ENCODE measurements at places on chromosomes 4 and X. TPM values are rescaled to one million over a fixed set of nuclear protein-coding genes. Genes with fewer than 3 reads are reported as not detected.

SMIM10L2A gene
- 0.13 TPM for total RNA-seq

- no peak for DNase-seq
Observed at GRCh38 chr4:59517007-59517406, 1683.1 kb upstream of the ADGRL3 start.

- no peak for DNase-seq
Observed at GRCh38 chrX:150163956-150164726, 199.0 kb upstream of the MAMLD1 start.

GRCh38 chr4:122959981-122960610, 37.7 kb upstream of the NUDT6 start:
- no peak for DNase-seq

SHROOM4 gene
- total RNA-seq: not detected

DNA sequence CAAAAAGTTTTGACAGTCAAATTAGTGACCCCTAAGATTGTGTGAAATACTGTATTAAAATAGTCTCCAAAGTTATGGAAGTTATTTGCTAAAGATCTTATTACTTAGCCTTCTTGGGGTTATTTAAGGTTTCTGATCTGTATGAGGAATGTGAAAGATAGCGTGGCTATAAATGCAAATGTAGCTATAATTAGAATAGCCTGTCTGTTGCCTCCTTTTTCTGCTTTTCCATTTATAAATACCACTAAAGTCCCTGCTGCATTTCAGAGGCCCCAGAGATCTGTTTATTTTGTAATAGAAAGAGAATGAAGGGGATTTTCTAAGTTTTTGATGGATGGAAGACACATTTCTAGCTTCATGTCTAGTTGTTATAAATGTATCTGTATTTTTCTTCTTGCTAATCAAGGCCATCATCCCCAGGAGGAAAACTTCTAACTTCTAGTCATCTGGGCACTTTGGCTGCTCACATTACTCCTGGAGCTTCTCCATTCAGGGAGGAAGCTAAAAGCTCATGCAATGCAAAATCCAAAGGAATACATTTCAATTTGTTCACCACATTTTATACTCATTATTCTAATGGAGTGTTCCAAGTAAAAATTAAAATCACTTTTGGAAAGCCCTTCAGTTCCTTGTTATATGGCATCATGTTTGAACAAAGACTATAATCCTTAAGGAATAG, 73.9 kb downstream of the INTS12 start:
- DNase-seq: no peak

DNA sequence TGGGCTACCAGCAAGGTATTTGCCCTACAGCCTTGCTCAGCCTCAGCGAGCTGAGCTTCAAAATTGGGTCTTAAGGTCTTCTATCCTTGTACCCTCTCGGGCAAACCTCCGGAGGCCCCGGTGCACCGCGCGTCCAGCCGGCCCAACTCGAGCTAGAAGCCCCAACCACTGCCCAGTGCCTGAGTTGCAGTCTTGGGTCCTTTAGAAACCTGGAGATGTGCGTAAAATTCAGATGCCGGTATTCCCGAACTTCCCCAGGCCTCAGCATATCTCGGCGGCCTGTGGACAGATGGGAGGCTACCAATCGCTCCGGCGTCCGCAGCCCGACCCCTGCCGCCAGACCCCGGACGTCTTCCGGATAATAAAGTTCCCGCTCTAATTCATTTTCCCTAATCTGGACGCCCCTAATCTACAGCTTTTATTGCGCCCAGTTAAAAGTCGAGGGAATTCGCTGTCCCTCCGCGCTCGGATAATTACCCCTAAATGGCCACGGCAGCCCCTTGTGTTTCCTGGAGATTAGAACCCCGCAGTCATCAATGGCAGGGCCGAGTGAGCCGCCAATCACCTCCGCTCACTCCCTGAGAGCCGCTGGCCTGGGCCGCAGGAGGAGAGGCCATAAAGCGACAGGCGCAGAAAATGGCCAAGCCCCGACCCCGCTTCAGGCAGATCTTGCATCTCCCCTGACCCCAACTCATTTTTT, 1.5 kb upstream of the MSX1 start:
- no peak for DNase-seq

GRCh38 chrX:86171366-86171765, 23.1 kb downstream of the DACH2 start:
- peak; percentile 11 for DNase-seq

DNA sequence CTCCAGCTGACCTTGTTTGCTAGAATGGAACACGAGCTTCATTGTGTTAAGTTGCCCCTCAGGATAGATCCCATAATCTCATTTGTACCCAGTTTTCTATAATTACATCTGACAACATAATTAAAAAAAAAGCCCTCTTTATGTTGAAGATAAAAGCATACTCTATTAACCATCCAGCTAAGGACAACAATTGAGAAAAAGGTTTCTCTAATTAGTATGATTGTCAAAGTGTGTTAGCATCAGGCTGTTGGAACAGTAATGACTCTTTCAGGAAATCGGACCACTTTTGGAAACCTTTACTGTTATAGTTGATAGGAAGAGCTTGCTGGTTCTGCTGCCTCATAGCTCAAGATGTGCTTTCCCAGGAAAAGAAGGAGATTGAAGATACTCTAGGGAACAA, 172.6 kb downstream of the FHIP1A start:
- DNase-seq: no peak

GABRQ gene
- not detected for total RNA-seq

GRCh38 chr4:163955288-163955687, 460.8 kb downstream of the TMA16 start:
- DNase-seq: no peak

- no peak for DNase-seq
Observed at GRCh38 chr4:88102026-88102425, 56.4 kb downstream of the ABCG2 start.

DNA sequence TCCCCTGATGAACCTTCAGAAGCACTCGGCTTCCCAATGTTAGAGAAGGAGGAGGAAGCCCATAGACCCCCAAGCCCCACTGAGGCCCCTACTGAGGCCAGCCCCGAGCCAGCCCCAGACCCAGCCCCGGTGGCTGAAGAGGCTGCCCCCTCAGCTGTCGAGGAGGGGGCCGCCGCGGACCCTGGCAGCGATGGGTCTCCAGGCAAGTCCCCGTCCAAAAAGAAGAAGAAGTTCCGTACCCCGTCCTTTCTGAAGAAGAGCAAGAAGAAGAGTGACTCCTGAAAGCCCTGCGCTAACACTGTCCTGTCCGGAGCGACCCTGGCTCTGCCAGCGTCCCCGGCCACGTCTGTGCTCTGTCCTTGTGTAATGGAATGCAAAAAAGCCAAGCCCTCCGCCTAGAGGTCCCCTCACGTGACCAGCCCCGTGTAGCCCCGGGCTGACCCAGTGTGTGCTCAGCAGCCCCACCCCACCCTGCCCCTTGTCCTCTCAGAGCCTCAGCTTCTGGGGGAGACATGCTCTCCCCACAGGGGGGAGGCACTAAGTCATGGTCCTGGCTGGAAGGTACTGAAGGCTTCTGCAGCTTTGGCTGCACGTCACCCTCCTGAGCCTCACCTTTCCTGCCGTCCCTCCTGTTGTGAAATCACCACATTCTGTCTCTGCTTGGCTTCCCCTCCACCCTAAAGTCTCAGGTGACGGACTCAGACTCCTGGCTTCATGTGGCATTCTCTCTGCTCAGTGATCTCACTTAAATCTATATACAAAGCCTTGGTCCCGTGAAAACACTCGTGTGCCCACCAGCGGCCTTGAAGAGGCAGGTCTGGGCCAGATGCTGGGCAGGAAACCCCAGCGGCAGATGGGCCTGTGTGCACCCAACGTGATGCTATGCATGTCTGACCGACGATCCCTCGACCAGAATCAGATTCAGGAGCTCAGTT, 34.7 kb downstream of the NOP14 start:
- DNase-seq: no peak

MAGEA8 gene
- not detected for total RNA-seq

HSFX3 gene
- not detected for total RNA-seq

Data from OCI-LY7 (cell line).